ENCODE measurements at places on chromosomes 5 and 9. TPM values are rescaled to one million over a fixed set of nuclear protein-coding genes. Genes with fewer than 3 reads are reported as not detected.

DNA sequence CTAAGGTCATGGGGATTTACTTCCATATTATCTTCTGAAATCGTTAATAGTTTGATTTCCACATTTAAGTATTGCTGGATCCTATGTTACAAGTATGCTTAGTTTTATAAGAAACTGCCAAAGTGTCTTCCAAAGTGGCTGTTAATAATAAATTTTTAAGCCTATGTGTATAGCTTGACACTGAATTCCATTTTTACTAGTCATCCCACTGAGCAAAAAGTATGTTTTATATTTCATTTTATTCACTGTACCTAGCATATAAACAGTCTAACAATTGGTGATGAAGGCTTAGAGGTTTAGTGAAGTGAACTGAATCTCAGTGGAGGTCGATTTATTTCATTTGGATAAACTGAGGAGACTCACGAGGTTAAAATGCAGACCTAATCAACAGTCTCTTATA, 174.6 kb downstream of the ADAMTS6 start:
- no peak for DNase-seq

DNA sequence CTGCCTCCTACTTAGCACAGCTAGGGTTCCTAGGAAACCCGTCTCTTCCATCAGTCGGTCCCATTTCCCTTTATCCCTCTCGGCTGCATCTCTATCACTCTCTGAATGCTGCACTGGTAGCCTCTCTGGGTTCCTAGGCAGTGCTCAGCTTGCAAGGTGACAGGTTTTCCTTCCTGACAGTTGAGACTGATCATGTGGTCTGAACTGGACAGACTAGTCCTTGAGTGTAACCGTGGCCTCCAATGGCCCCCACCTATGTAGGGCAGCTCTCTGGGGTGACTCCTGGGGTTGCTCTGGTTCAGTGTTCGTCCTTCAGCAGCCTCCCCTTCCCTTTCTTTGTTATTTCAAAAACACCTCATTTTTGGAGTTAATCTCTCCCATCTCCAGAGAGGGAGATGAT, 3.8 kb downstream of the TMEM8B start:
- DNase-seq, result no peak

- no peak for DNase-seq
These were observed 36.4 kb upstream of the IPPK start for GRCh38 chr9:92706218-92706940.

GRCh38 chr5:96885518-96886338, 9.4 kb downstream of the ERAP2 start:
- no peak for DNase-seq

DNA sequence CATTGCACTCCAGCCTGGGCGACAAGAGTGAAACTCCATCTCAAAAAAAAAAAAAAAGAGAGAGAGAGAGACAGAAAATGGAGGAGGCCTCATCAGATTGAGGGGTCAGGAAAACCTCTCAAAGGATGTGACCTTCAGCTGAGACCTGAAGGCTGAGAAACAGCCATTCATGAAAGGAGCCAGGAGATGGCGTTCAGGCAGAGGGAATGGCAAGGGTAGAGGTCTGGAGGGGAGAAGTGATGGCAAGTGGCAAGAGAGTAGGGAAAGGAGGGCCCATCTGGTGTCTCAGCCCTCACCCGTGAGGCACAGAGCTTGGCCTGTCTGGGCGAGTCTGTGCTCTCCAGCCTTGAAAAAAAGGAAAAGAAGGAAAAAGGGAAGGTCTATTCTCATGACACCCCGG, 17.0 kb downstream of the CAMK2A start:
- no peak for DNase-seq

CETN3 gene
- 27.8 TPM for total RNA-seq

SLC6A19 gene
- total RNA-seq, result not detected

Measured in left ventricle myocardium inferior (tissue), 1 donor.